ENCODE measurements at places on chromosomes 3 and 15.

- DNase-seq: no peak
Measured at GRCh38 chr3:51338632-51339031, 46.5 kb upstream of the MANF start.

- no peak for DNase-seq
Measured at GRCh38 chr15:51759557-51760070, 8.2 kb downstream of the TMOD2 start.

- DNase-seq: no peak
Measured at GRCh38 chr15:25171111-25171811, 216.5 kb downstream of the SNRPN start.

- DNase-seq: no peak
Measured at GRCh38 chr3:66196633-66197032, 24.2 kb upstream of the SLC25A26 start.

GRCh38 chr3:47536221-47536891, 22.8 kb upstream of the ELP6 start:
- no peak for DNase-seq

- no peak for DNase-seq
Measured at GRCh38 chr3:47865192-47865591, 62.3 kb downstream of the DHX30 start.

- DNase-seq: no peak
Measured at GRCh38 chr3:3919316-3919715, 120.1 kb downstream of the LRRN1 start.

DNA sequence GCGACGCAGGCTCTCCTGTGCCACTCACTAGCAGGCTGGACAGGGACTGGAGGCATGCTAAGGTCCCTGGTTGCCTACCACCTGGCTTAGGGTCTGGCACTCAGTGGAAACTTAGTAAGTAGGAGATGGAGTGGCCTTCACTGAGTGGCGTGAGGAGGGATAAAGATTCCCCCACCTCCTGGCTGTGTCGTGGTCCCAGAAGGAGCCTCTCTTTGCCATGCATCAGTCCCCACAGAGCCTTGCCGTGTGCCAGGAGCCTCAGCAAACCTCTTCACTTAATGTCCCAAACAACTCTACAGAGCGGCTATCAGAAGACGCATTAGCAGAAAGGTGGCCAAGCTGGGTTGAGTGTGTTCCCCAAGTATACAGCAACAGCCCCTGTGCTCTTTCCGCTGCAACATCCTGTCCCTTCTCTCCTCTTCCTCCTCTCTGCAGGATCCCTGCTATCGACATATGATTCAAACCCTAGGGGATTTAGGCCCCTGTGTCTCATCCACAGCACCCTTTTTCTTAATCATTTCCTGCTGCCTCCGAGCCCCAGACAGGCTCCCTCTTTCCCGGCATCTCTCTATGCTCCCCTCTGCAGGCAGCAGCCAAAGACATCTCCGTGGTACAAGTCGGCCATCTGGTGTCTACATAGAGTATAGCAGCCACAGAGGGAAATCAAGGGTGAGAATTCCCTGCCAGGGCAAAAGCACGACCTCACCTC, 66.7 kb downstream of the SLC6A1 start:
- no peak for DNase-seq

- no peak for DNase-seq
Measured at GRCh38 chr3:177906126-177906511, 630.1 kb upstream of the KCNMB2 start.

DNA sequence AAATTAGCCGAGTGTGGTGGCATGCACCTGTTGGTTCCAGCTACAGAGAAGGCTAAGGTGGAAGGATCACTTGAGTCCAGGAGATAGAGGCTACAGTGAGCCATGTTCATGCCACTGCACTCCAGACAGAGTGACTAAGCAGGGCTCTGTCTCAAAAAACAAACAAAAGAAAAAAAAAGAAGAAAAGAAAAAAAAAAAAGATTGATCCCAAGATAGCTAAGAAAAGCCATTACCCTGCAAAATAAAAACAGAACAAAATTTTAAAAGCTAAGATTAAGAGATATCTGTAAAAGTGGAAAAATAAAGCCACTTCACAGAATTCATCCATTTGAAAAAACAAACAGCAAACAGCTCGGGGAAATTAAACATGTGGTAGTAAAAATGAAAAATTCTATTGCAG, 23.8 kb downstream of the LRRC2 start:
- DNase-seq: no peak

DNA sequence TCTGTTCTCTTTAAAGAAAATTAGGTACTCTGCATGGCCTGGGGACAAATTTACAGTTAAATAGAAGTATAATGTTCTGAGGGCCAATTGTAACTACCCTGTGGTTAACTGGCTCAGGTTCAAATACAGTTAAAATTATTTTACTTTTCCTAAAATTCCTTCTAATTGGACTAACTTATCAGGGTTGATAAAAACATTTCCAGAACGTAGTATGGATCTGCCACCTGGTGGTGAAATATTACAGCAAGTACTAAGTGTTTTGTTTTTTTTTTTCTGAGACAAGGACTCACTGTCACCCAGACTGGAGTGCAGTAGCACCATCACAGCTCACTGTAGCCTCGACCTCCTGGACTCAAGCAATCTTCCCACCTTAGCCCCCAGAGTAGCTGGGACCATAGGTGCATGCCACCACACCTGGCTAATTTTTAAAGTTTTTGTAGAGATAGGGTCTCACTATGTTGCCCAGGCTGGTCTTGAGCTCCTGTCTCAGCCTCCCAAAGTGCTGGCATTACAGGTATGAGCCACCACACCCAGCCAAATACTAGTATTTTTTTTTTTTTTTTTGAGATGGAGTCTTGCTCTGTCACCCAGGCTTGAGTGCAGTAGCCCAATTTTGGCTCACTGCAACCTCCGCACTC, 29.2 kb downstream of the NEO1 start:
- no peak for DNase-seq

GRCh38 chr15:80457896-80458295, 53.7 kb downstream of the ARNT2 start:
- DNase-seq: no peak

- no peak for DNase-seq
Measured at GRCh38 chr3:146277953-146278631, 27.2 kb upstream of the PLSCR4 start.

DNA sequence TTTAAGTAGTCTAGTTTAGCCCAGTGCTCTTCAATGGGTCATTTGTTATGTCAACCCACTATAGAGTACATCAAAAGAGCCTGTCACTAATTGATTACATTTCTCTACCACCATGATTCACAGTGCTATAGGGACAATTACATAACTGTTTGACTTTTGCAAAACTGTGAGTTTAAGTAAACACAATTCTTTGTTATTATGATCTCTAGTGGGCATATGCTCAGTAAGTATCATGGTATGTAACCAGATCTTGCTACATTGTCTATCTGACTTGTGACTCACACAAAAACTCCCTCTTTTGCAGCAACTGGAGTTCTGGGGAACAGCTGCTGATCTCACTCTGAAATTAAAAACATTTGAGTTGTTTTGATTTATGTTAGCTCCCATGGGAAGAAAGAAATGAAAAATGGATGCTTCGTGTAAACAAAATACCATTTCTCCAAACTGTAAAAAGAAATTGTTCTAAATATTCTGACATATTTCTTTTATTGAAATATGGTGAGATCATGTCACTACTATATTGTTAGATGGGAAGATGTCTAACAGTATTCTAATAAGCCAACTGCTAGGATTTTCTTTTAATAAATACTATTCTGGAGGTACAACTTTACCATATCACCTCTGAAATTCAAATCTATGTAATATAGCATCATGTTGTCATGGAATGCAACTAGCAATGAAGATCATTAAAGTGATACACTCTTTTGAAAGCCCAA, 470.4 kb downstream of the ROBO1 start:
- DNase-seq: no peak

GRCh38 chr15:44102675-44103254, 92.3 kb downstream of the FRMD5 start:
- no peak for DNase-seq

DNA sequence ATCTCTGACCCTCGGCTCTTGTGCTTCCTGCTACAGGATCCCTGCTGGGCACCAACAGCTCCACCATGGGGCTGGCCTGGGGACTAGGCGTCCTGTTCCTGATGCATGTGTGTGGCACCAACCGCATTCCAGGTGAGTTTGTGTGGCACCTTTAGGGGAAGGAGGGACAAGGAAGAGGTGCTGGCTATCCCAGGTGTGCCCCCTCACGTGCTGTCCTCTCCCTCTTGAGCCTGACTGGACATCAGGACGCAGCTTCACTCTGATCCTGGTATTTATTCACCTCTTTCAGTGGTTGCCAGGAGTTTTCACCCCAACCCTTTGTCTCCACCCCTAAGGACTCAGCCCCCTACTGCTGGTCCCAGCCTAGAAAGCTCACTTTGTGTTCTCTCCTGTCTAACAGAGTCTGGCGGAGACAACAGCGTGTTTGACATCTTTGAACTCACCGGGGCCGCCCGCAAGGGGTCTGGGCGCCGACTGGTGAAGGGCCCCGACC, 960 bp downstream of the THBS1 start:
- DNase-seq: no peak

GRCh38 chr3:160027541-160028195, 39.0 kb downstream of the IL12A start:
- DNase-seq: no peak

DNA sequence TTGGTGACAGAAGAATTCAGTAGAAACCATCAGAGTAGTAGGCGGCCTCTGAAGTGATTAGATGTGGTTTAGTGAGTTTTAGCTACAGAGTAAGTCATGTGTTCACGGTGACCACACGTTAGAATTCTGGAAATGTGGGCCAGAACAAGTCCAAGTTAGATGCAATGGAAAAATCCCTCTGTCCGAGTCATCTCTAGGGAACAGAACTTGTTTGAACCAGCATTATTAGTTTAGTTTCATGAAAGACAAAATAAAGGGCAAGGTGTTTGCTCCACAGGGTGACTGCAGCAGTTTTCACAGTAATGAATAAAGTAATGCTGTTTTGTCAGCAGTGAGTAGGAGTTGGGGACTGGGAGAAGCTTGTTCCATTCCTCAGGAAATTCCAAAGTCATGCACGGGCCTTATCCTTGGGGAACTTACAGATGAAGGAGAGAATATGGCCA, 100.2 kb downstream of the CGNL1 start:
- DNase-seq: no peak

GRCh38 chr3:30083315-30083714, 523.1 kb upstream of the TGFBR2 start:
- no peak for DNase-seq

- DNase-seq: no peak
Measured at GRCh38 chr15:38231436-38231835, 21.2 kb upstream of the SPRED1 start.

DNA sequence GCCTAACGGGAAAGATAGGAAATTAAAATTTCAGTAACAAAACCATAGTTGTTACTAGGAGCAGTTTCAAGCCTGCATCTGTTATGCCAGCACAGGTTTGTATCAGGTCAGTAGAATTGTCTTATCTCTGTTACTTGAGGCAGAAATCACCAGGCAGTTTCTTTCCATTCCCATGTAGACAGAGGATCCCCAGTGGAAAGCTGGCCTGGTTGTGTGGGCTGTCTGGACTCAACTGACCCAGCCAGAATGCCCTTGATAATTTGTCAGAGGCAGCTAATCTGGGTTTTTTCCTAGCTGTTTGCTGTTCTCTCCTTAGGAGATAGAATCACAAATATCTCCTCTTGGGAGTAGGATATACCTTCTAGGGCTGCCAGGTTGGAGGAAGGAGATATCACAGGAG, 1044.7 kb downstream of the IGSF11 start:
- DNase-seq: no peak

DNA sequence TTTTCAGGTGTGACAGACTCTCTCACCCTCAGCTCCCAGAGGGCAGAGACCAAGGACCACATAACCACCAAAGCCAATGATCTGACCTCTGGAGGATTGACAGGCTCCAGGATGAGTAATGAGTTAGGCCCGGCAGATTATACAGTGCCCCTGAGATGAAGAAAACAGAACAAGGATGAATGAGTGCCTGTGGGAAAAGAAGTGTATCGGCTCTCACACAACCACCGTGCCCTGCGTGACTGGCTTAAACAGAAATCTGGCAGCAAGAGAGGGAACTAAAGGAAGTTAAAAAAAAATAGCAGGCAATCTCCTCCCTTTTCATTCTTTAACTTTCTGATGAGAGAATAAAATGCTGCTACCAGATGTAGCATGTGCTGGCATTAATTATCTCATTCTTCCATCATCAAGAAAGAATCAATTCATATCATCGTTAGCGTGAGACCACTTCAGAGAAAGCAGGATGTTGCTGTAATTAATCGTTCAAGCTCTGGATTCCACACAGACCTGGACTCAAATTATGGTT, 227.5 kb upstream of the COL8A1 start:
- no peak for DNase-seq

GRCh38 chr3:40524222-40524567, 565 bp upstream of the ZNF621 start:
- no peak for DNase-seq

DNA sequence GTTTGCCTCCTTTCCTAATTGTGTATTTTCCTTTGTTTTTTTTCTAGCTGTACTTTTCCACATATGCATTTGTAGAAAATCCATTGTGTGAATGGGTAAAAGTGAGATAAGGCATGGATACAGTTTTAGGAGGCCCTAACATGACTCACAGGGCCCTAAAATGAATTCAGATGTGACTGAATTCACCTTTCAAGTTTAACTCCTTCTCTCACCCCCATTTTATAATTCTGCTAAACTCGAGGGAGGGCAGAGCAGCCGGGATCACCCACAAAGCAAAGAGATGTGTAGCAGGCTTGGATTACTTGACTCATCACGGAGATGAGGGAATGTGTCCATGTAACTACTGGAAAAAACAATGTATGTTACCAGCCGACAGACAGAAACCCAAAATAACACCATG, 59.9 kb downstream of the FOXP1 start:
- no peak for DNase-seq

DNA sequence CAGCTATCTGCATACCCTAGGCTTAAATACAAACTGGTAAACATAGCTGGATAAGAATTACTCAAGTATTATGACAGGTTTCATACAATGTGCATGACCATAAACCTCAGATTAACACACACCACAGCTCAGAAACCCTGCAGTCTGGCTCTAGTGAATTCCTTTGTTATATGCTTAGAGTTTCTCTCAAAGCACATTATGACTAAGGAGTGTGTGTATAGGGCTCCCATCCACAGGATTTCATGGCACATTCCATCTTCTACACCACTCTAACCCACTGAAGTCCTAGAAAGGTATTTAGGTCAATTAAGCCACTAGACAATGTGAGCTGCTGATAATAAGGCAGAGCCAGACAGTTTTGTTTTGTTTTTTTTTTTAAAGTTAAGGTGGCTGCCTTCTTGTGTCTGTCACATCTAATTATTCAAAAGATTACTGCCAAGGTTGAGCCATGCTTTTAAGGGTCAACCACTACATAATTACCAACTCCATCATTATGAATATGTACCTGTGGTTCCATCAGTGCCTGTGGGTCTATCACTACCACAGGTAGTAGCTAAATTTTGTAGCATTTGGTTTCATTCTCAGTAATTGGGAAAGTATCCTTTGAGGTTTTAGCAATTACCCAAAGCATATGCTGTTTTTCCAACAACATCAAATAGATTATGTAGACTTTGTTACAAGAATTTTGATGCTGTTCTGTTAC, 107.0 kb downstream of the ALCAM start:
- no peak for DNase-seq

Data from activated naive CD4-positive, alpha-beta T cell (primary cell).